ENCODE measurements at places on chromosomes 1 and 21. TPM values are rescaled to one million over a fixed set of nuclear protein-coding genes. Genes with fewer than 3 reads are reported as not detected.

DNA sequence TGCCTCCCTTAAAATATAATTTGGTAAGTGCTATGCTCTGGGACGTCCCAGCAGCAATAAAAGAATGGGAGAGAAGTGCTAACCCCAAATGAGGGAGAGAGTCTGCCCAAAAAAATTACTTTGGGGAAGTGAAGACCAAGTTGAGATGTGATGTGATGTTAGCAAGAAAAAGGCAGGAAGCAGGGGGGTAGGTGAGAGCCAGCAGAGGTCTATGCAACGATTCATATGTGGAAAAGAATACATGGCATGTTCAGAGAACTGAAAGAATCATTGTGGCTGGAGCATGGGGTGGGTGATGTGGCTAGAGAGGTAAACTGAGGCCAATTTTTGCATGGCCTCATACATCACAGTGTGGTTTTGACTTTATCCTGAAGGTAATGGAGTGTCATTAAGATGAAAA lies 5.6 kb upstream of the CTPS1 start:
- no peak for DNase-seq

DNA sequence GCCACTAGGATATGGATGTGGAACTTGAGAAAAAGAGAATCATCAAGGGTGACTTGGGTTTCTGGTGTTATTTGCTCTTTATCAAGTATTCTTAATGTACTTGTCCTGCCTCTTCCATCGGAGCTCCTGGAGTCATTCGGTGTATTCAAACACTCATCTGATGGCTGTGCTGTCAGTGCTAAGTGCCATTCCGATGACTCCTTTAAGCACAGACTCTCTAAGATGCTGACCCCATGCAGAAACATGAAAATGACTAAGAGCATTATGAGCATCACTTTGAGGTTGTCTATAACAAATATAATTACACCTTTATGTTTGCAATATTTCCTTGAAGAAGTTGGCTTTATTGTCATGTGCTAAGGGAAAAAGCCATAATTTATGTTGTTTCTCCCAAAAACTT lies 11.3 kb upstream of the RPL5 start:
- no peak for DNase-seq

DNA sequence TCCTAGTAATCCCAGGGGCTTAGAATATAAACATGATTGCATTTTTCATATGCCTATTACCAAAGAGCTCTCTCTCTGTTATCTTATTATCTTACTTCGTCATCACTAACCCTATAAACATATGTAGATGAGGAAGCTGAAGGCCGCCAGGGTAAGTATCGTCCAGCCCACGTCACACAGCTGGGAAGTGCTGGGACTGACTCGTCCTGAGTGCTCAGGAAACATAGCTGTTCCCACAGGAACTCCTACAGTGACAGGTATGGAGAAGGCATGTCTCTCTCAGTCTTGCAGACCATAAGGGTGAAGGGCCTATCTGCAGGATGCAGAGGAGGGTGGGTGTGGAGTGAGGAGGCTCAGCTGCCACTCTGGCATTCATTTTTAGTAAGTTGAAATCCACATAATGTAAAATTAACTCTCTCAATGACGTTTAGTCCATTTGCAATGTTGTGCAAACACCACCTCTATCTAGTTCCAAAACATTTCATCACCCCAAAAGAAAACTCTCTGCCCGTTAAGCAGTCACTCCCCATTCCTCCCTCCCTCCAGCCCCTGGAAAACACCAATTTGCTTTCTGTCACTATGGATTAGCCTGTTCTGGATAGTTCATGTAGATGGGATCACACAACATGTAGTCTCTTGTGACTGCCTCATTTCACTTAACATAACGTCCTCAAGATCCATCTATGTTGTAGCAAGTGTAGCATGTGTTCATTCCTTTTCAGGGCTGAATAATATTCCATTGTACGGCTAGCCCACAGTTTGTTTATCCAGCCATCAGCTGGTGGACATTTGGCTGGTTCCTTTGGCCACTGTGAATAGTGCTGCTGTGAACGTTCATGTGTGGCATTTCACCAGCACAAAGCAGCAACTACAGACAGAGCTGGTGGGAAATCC lies 68.3 kb downstream of the TCP10L start:
- no peak for DNase-seq

DNA sequence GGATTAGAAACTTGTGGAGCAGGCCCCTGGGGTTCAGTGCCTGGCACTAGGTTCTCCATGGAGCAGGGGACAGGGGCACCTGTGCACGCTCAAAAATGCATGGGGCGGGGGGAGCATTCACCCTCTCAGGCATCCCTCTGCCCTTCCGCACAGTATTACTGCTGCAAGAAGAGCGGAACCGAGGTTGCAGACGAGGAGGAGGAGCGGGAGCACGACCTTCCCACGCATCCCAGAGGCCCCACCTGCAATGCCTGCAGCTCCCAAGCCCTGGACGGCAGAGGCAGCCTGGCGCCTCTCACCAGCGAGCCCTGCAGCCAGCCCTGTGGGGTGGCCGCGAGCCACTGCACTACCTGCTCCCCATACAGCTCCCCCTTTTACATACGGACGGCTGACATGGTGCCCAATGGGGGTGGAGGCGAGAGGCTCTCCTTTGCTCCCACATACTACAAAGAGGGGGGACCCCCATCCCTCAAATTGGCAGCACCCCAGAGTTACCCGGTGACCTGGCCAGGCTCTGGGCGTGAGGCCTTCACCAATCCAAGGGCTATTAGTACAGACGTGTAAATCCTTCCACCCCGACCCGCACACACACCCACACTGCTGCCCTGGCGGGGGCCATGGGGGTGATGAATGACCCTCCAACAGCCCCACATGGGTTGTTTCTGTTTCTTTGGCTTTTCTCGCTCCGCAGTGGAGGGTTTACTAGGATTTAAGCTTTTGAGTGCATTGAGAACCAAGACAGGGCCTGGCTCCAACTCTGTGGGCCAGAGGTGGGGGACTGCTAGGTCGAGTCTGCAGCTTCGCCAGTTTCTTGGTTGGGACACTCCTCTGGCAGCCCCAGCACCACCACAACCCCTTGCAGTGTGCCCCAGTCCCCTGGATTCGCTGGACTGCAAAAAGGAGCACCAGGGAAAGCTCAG lies 63.7 kb downstream of the TOR1AIP2 start:
- no peak for DNase-seq

DNA sequence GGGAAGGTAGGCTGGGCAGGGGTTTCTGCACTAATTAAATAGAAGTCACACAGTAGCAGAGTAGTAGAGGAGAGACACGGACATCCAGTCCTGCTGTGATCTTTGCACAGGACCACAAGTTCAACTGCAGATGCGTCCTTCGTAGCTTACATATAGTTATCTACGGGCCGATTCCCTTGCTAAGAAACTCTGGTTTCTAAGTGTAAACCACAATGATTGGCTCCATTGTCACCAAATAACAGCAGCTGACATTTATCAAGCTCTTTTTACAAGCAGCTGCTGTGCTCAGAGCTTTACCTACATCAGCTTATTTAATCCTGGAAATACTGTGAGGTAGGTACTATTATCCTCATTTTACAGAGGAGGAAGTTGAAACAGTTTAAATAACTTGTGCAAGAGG lies 3.1 kb downstream of the SLC45A3 start:
- DNase-seq: no peak

Gene SYT14
- polyA plus RNA-seq: 1.0 TPM

DNA sequence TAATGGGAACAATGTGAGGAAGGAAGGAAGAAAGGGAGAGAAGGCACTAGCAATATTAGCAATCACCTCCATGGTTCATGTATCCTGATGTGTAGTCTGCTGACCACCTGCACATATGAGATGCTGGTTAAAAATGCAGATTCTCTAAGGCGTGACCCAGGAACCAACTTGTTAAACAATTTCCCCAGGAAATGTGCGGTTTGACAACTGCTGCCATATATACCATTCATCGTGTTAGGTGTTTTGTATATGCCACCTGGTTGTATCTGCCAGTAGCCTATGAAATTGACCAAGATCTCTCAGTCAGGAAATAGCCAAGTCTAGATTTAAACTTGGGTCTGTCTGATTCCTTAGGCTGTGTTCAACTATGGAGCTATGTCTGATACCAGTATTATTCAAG lies 4.1 kb downstream of the SEMA4A start:
- DNase-seq: no peak

DNA sequence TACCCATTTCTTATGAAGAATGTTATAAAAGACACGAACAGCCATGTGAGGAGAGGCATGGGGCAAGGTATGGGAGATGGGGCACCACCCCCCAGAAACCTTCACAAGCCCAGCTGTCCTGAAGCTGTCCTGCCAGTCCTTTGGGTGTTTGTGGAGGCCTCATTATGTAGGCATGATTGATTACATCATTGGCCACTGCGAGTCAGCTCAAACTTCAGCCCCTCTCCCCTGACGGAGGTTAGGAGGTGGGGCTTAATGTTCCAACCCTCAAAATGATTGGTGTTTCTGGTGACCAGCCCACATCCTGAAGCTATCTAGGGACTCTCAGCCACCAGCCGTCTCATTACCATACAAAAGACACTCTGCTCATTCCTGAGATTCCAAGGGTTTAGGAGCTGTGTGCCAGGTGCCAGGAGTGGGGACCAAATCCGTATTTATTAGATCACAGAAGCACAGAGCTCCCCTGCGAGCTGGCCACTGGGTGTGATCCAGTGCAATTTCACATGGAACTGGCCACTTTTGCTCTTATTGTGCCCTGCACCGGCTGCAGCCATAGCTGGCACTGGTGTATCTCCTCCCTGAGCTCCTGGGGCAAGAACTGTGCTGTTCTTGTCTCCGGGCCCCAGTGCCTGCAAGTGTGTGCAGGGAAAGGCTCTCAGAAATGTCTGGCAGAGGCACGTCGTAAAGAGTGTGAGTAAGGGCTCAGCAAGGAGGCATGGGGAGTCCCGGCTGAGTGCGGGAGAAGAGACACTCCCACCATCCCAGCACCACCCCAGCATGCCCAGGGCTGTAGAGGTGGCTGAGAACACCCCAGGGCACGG lies 10.5 kb downstream of the KIAA1614 start:
- DNase-seq: no peak

DNA sequence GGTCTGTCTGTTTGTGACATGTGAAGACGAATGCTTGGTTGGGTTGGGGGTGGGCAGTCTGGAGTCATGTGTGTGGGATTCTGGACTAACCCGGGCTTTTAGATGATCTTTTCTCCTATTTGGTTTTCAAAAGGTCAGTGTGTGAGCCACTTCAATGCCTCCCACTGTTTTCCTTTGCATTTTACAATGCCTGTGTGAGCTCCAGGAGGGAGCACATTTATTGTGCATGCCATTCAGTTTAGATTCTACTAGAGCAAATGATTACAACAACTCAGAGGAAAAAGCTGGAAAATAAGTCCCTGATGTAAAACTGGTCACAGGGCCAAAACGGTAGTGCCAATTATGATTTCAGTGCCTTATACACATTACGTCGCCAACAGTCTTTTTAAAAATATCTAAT lies 90.9 kb downstream of the LYPLAL1 start:
- DNase-seq: no peak

DNA sequence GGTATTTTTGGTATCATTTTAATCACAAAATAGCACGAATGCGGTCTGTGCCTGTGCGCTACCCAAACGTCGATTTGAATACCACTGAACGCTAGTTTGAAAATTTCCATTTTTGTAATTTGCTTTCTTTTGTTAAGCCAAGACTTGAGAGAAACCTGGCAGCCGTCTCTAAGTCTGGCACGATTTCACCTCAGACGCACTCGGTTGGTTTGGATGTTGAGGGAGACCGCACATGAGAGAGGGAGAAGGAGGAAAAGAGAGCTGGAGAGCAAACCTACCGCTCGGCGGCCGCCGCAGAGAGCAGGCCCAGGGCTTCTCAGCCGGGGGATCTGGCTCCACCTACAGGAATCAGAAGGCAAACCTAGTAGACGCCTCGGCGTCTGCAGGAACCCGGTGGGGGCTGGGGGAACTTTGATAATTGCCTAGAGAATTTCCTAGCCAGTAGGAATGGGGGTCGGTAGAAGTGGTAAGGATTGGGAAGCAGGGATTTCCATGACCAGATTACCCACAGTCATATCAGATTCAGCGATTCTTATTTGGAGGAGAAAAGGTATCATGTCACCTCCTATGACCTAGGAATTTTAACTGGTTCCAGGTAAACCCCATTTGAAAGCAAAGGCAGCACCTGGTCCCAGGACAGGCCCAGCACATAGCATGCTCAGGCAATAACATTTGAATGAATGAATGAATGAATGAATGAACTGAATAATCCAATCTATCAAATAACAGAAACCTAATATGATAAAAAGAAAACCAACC lies 83.2 kb downstream of the TM2D1 start:
- peak; percentile 89 for DNase-seq

- DNase-seq: no peak
Observed at GRCh38 chr1:43994794-43995790, 3.7 kb downstream of the CCDC24 start.

DNA sequence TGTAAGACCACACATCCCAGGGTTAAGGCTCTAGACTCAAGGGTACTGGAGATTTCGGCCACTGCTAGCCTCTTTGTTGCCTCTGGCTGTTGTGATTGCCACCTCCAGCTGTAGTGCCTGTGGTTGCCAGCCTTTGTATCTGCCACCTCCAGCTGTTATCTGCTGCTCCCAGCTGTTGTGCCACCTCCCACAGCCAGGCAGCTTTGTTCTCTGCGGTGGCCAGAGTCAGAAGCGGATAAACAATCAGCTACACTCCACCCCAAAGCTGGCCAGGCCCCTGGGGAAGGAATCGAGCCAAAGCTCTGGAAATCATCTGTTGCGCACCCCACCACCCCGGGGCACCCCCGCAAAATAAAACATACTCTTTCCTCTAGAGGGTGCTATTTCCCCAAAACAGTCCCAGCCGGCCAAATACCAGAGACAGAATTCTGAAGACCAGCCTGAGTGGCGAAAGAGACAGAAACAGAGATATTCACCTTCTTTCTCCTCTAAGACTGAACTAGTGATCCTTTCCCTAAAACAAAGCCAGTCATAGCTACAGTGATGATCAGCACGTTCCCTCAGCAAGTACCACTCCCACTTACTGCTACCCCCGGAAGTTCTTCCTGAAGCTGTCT lies 14.8 kb upstream of the PIGM start:
- peak; percentile 27 for DNase-seq

Gene GOLT1A
- polyA plus RNA-seq: not detected

GRCh38 chr1:2275796-2276536 lies 47.8 kb downstream of the SKI start:
- DNase-seq: no peak

- no peak for DNase-seq
Observed at GRCh38 chr1:76053021-76053420, 21.5 kb upstream of the ST6GALNAC3 start.

DNA sequence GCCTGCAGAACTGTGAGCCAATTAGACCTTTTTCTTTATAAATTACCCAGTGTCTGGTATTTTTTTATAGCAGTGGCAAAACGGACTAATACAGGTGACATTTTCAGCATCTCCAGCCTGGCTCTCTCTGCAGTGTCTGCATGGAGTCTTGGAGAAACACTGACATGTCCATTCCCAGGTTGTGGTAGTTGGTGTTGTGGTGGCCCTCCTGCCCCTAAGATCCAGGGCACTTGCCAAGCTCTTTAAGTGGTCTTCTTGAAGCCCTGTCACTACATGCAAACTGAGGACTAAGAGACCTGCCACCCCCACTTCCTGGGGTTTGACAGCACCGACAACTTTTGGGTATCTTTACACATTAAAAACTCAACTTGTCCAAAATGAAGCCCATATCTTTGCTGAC lies 419.4 kb downstream of the NPHP4 start:
- DNase-seq: no peak

All from muscle of arm (tissue), 14 donors.